ENCODE measurements at places on chromosomes 3 and 15.

- no peak for DNase-seq
Observed at GRCh38 chr3:125383744-125384143, 8.6 kb upstream of the ZNF148 start.

- DNase-seq, result no peak
Observed at GRCh38 chr15:96625256-96625655, 294.8 kb downstream of the NR2F2 start.

GRCh38 chr3:122265957-122266356 lies 59.1 kb upstream of the CSTA start:
- DNase-seq, result no peak

DNA sequence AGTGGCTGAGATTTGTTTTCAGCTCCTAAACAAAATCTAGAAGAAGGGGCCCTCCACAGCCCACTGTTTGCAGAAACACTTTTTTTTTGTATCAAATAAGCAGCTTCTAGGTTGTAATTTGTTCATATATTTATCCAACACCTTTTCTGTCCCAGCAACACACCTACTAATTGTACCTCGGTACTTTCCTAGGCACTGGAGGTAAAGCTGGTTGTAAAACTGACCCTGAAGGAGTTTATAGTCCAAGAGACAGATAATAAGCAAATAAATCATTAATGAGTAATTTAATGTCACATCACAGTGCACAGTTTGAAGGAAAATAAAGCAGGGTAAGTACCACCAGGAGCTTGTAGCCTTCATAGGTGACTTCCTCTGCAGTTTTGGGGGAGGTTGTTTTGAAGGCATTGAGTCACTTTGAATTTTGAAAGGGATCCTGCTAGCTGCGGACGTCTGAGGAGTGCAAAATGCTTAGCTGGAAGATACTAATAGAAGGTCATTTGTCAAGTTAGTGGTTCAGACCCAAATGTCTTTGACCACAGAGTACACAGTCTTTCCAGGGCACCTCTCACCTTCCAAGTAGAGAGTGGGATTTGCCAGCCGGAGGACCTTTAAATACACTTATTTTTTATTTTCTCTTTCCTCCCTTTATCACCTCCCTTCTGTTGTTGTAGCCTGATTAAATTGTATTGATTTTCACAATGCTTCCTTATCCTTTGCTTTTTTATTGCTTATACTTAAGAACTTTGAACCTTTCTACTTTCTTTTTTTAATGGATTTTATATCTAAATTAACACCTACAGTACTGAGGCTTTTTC lies 53.8 kb downstream of the CMSS1 start:
- no peak for DNase-seq

GRCh38 chr15:80562846-80563245 lies 132.3 kb upstream of the ABHD17C start:
- DNase-seq, result no peak

GRCh38 chr3:104137116-104137515 lies 1229.6 kb upstream of the ALCAM start:
- no peak for DNase-seq

DNA sequence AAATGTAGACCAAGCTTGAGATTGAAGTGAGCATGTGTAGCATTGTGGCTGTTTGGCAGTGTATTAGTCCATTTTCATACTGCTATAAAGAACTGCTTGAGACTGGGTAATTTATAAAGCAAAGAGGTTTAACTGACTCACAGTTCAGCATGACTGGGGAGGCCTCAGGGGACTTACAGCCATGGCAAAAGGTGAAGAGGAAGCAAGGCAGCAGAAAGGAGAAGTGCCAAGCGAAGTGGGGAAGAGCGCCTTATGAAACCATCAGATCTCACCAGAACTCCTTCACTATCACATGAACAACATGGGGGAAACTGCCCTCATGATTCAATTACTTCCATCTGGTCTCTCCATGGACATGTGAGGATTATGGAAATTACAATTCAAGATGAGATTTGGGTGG lies 8.6 kb upstream of the CERS3 start:
- DNase-seq, result no peak

DNA sequence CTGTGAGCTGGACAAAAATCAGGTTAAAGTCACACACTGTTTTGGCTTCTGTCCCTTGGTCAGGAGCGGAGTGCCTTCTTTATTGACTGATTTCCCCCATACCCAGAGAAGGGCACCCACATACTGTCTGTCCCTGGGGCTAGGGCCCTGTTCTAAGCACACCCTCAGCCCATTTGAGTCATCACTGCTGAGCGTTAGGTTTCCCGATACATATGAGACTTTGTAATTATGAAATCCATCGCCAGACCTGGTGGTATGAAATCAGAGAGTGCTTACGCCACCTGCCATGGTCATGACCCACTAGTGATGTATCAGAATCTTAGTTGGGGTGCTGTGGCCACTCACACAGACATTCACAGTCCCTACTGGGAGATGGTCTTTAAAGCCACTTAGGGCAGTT lies 96.8 kb downstream of the CHDH start:
- no peak for DNase-seq

- no peak for DNase-seq
Observed at GRCh38 chr15:89543389-89543788, 31.9 kb upstream of the TICRR start.

- DNase-seq, result no peak
Observed at GRCh38 chr3:190582667-190583066, 68.8 kb downstream of the IL1RAP start.

DNA sequence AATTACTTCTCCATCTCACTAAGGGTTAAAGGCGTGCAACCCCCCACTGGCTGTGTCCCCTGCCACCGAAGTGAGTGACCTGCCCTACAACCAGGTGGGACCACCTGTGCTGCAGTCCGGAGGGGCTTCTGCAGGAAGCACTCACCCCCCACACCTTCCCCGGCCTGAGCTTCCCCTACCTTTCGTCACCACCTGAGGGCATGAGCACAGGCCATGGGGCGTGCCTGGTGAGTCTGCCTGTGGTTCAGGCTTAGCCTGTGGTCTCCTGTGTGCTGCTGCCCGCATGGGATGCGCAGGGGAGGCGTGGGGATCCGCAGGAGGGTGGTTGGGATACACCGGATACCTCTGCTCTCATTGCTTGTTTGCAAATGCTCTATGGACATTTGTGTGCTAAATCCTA lies 46.0 kb downstream of the KLHL25 start:
- DNase-seq, result no peak

GRCh38 chr3:179768080-179768479 lies 115.2 kb downstream of the USP13 start:
- peak; percentile 29 for DNase-seq

DNA sequence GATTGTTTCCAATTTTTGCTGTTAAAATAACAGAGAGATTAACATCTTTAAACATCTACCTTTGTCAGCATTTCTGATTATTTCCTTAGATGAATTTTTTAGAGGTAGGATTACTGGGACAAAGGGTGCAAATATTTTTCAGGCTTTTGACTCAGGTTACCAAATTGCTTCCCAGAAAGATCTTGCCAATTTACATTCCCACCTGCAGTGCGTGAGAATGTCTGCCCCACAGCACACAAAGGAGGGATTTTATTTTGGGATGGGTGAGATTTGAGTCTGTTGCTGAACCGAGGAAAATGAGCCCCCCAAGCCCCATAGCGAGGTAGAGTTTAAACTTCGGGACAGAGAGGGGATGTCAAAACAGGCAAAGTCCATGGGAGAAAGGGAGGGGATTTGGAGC lies 25.9 kb upstream of the RNU6-1 start:
- DNase-seq, result no peak

- no peak for DNase-seq
Observed at GRCh38 chr3:85881833-85882393, 923.1 kb downstream of the CADM2 start.

DNA sequence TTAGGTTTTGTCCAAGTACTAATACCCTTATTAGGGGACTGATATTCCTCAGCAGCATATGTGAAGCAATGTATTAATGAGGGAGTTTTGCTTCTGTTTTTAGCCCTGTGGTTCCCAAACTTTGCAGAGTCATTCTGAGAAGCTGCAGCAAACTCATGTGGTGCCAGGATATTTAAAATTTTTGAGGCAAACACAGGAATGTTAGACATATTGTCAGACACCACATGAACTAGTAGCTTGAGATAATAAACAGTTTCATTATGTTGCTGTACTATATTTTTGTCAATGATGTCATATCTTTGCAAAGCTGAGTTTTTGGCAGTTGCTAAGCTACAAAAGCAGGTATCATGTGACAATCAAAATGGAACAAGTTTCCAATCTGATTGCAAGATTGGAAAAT lies 36.6 kb downstream of the ATP6V1A start:
- no peak for DNase-seq
